T47D (cell line): ENCODE measurements at places on chromosomes 1 and 21.
A peak's percentile ranks its signal among the peaks of the same experiment; 100 is the strongest.

- no peak for DNase-seq
Measured at GRCh38 chr1:152461544-152461943, 47.5 kb upstream of the CRNN start.

DNA sequence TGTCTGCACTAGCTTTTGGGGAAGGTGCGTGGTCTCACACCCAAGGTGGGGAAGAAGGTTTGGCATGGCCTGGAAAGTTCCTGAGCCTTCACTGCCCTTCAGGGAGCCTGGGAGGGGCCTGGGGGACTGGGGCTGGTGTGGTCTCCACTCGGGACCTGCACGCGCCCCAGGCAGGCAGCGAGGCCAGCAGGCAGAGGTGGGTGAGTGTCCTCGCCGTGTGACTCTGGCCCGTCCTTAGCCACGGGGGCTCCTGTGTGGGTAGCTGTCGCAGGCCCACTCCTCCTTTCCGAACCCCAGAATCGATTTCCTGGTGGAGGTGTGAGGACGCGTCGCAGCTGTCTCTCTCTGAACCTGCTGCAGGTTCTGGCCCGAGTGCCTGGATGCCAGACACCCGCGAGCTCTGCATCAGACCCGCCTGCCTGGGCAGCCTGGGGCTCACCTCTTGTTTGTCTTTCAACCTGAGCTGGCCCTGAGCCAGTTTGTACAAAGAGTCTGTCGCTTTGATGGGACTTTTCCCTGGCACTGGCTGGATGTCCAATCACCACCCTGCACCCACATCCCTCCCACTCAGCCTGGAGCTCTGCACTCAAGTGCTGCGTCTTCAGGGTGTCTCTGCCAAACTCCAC is 36.0 kb upstream of the SLC19A1 start:
- peak; percentile 42 for DNase-seq

- DNase-seq = peak; percentile 18
Measured at GRCh38 chr1:169245706-169246105, 121.9 kb downstream of the NME7 start.

DNA sequence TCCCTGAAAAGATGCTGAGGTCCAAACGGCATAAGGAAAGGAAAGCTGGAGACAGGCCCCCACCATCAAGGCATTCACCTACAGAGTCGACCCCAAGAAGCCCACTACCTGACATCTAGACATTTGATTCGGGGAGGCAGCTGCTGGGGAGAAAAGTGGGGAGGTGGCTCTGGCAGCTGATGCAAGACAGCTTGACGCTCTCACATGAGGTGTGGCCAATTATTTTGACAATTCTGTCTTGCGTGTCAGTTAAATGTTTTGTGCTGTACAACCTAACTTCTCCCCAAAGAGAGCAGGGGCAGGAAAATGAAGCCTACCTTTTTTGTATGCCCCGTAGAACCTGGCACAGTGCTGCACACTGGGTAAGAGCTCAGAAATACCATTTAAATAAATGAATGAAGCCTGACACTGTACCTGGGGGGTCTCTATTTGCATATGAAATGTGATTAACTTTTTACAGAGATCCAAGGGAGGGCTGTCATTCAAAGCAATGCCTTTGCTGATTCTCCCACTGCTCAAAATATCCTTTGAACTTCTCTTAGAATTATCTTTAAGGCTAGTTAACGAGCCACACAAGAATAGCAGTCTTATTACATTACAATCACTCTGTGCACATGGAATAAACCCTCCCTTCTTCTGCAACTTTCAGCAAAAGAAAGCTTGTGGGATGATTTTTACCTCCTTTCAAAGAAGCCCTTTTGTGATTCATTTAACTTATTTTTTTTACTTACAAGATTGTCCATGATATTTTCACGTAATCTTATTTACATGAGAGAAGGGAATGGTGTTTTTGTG is 163.2 kb downstream of the TNR start:
- DNase-seq = no peak

DNA sequence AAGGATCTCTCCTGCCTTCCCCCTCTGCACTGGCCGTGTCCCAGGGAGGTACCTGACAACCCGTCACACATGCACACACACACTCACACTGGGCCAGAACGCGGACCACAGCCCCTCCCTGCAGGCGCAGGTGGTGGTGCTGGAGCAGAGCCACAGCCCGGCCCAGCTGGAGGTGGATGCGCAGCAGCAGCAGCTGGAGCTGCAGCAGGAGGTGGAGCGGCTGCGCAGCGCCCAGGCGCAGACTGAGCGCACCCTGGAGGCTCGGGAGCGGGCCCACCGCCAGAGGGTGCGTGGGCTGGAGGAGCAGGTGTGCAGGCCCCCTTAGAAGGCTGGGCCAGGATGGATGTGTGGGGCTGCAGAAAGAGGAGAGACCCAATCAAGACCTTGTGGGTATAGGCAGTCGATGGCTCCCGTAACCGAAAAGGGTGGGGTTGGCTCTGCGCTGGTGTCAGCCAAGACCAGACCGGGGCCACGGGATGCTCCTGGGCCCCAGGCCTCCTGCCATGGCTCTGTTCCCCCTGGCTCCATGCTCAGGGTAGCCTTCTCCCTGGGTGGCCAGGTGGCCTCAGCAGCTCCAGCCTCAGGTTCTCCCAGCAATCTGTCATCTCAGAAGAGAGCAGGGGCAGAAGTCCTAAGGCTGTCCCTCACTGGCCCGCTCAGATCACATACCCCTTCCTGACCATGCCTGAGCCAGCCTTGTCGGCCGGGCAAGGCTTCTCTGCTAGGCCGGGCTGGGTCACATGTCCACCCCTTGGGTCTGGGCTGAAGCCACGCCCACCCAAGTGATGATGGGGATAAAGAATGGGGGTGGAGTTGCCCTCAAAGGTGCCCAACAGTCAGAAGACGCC is 8.9 kb downstream of the MFAP2 start:
- no peak for DNase-seq

GRCh38 chr1:208058267-208058666 is 147.3 kb upstream of the CD34 start:
- DNase-seq = no peak

GRCh38 chr1:67588178-67588855 is 96.7 kb upstream of the GADD45A start:
- no peak for DNase-seq

DNA sequence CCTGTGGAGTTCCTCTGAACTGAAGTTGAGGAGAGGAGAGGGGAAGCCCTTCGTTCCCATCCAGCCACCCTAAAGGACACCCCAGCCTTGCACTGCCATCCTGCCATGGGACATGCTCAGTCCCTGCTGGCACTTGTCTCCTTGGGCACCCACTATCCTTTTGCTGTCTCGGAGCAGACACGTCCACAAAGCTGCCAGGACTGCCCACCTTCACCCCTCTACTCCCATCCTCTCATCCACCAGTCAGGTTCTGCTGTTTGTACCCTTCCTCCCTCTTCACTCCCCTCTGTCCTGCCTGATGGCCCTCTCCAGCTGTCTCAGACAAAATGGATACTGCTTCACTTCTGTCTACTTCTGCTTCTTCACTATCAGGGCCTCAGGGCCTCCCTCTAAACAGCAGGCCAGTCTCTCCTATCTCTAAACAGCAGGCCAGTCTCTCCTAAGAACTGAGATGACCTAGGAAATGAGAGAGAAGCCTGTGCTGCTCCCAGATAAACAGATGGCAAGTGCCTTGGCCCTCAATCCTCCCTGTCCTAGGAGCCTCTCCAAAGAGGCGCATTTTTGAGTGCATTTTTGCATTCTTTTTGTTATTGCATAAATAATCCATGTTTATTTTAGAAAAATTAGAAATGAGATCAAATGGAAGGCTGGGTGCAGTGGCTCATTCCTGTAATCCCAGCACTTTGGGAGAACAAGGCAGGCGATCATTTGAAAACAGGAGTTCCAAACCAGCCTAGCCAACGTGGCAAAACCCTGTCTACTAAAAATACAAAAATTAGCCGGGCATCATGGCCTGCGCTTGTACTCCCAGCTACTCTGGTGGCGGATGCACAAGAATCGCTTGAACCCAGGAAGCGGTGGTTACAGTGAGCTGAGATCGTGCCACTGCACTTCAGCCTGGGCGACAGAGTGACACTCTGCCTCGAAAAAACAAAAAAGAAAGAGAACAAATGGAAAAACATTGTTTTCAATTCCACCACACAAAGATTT is 4.4 kb upstream of the PYCR2 start:
- DNase-seq = no peak

GRCh38 chr1:52007215-52008002 is 16.9 kb upstream of the RAB3B start:
- DNase-seq = no peak

DNA sequence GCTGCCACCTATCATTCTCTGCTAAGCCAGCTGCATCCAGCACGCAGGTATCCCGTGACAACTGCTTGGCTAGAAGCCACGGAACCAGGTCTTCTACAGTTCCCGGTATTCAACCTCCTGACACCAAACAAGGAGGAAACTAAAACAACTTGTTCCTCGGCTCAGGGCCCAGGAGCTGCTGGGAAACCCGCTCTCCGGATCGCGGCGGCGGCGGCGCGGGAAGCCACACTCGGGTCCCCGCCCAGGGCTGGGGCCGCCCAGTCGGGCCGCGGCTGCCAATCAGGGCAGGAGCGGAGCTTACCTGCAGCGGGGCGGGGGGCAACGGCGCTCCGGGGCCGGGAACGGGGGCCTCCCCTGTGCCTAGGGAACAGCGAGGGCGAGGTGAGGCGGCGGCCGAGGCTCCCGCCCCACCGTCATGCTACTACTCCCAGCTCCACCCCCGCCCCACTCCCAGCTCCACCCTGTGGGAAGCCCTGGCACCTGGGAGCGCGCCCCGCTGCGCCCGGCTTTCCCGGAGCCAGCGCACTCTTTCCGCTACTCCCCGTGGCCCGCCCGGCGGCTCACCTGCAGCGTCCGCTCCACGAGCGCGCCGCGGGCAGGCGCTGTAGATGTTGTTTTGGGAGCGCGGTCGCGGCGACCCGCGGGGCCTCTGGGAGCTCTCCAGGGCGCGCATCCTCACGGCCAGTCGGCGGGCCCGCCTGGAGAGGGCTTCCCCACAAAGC is 12.1 kb downstream of the IL24 start:
- DNase-seq = peak; percentile 67
